Activated CD4-positive, alpha-beta memory T cell treated with anti-CD3 and anti-CD28 coated beads for 36 hours (primary cell): ENCODE measurements at places on chromosomes 11 and 22.

DNA sequence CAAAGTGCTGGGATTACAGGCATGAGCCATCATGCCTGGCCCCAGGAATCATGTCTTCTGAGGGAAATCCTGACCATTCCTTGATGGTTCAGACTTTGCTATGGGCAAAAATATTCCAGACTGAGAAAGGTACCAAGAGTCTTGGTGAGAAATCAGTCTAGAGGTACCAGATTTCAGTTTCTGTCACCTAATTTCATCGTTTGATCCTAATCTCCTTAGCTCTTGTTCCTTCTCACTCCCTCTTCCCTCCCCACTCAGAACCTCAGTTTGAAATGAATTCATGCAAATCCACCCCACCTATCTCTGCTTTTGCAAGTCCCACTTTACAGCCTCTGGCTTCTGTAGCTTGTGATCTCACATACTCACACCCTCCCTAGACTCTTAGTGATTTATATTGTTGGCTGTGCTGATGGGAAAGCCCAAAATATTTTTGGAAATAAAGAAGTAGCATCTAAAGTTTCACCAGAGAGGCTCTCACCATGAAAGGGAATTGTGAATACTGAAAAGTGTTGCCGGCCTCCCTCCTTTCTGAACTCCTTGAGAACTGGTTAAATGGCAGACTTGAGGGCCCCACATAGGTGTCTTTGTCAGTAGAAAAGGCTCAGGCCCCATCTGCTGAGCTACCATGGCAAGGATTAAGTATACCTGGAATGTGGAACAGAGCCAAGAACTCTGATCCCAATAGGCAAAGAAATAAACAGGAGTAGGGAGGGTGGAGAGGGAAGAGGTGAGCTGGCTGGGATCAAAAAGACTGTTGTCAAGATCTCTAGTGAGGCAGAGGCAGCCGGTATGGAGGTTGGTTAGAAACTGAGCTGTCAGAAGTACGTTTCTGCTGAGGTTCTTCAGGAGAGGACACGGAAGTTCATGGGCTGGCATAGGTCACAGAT is 190.5 kb upstream of the MTMR2 start:
- H3K36me3 ChIP-seq = peaks cover 18% of the 10 kb centered on the region
- peaks cover 39% of the 10 kb centered on the region for H3K4me1 ChIP-seq
- no peak for DNase-seq
- peak overlapping the region; percentile 53 for H3K27ac ChIP-seq
- H3K4me3 ChIP-seq = no peak overlapping the region
- no peaks in the 10 kb centered on the region for H3K27me3 ChIP-seq

- peaks cover 13% of the 10 kb centered on the region for H3K27me3 ChIP-seq
- peak; percentile 82 for DNase-seq
- H3K4me3 ChIP-seq = no peak overlapping the region
- H3K4me1 ChIP-seq = no peaks in the 10 kb centered on the region
- no peak overlapping the region for H3K27ac ChIP-seq
Observed at GRCh38 chr11:119481021-119481666, 58.2 kb upstream of the THY1 start.

DNA sequence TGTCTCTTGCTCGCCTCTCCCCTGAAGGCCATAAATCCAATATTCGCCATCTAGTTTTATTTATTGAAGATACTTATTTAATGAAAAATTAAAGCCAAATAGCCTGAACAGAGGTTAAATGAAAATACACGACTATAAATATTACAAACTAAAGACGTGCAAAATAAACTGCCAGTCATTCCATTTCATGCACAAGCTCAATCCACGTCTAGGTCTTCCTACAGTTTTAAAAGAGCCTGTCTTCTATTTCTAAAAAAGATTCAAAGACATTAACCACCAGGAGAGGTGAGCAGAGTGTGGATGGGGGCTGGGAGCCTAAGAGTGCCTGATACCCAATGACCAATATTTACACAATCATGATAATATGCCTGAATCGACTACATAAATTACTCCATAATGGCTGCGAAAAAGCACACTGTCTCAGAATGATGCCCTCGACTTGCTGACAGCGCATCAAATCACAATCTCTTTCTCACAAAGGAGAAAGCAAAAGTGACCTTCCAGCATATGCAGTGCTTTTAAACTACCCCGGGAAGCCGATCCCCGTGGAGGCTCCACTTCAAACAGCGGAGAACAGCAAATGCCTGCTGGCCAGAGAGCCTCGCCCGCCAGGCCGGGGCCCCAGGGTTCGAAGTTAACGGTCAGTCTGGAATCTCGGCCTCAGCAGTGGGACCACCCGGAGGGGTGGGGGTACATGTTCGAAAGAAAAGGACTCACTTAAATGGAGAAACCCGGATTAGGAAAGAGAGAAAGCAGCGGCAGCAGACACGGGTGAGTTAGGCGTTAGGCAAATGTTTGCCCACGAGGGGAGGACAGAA is 1.7 kb downstream of the FCHSD2 start:
- H3K4me3 ChIP-seq = peak overlapping the region; percentile 90
- H3K27me3 ChIP-seq = no peaks in the 10 kb centered on the region
- H3K27ac ChIP-seq = peak overlapping the region; percentile 88
- peaks cover 3% of the 10 kb centered on the region for H3K36me3 ChIP-seq
- H3K4me1 ChIP-seq = peaks cover 39% of the 10 kb centered on the region

- peaks cover 4% of the 10 kb centered on the region for H3K4me1 ChIP-seq
- no peak for DNase-seq
- no peaks in the 10 kb centered on the region for H3K27me3 ChIP-seq
- no peaks in the 10 kb centered on the region for H3K36me3 ChIP-seq
- no peak overlapping the region for H3K27ac ChIP-seq
Observed at GRCh38 chr11:126112547-126112946, 49.9 kb upstream of the CDON start.

DNA sequence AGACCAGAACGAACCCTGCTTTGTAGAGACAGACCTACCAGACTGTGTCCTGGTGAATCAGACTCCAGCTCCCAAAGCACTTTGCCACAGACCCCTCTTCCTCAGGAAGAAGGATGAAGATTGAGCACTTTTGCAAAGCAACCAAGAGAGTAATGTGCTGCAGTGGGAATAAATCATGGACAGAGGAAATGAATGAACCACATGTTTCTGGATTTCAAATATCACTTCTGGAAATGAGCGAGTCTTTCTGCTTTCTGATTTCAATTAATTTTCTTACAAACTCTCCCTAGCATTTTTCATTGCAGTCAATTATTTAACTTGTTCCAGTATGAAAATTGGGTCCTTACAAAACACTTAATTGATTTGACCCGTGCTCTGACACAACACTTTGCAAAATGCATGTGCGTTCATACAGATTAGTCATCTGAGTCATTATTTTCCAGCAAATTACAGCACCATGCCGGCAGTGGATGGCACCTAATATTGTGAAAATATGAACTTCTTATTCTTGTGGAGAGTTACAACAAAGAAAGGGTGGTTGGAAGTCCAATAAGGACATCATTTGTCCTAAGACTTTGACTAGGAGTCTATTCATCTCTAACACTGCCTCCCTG is 315.9 kb upstream of the CCDC90B start:
- no peaks in the 10 kb centered on the region for H3K27me3 ChIP-seq
- no peaks in the 10 kb centered on the region for H3K36me3 ChIP-seq
- H3K4me1 ChIP-seq = no peaks in the 10 kb centered on the region
- H3K27ac ChIP-seq = no peak overlapping the region
- no peak for DNase-seq
- no peak overlapping the region for H3K4me3 ChIP-seq

GRCh38 chr11:61061081-61061826 is 41.0 kb upstream of the CD5 start:
- H3K36me3 ChIP-seq = peaks cover 80% of the 10 kb centered on the region
- H3K4me1 ChIP-seq = peaks cover 92% of the 10 kb centered on the region
- DNase-seq = peak; percentile 94
- peak overlapping the region; percentile 98 for H3K27ac ChIP-seq
- peak overlapping the region; percentile 67 for H3K4me3 ChIP-seq

GRCh38 chr22:17781319-17782031 is 7.2 kb upstream of the BID start:
- no peaks in the 10 kb centered on the region for H3K27me3 ChIP-seq
- no peak overlapping the region for H3K4me3 ChIP-seq
- peaks cover 1% of the 10 kb centered on the region for H3K36me3 ChIP-seq
- peaks cover 56% of the 10 kb centered on the region for H3K4me1 ChIP-seq

- no peak overlapping the region for H3K27ac ChIP-seq
- no peak overlapping the region for H3K4me3 ChIP-seq
- no peaks in the 10 kb centered on the region for H3K36me3 ChIP-seq
- H3K4me1 ChIP-seq = no peaks in the 10 kb centered on the region
- DNase-seq = no peak
Observed at GRCh38 chr11:26777372-26777808, 55.5 kb upstream of the SLC5A12 start.

DNA sequence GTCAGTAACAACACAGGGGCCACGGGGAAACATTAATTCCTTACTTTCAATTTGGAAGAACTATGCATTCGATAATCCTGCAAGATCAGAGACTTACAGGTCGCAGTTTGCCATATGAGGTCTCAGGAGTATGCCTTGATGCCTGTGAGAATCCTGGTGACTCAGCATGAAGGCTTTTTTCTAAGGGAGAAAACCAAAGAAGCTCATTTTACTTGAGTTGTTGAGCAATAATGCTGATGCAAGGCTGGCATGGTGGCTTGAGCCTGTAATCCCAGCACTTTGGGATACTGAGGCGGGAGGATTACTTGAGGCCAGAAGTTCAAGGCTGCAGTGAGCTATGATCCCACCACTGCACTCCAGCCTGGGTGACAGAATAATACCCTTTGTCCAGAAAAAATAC is 26.6 kb downstream of the ATG16L2 start:
- H3K27me3 ChIP-seq = no peaks in the 10 kb centered on the region
- H3K27ac ChIP-seq = no peak overlapping the region
- peaks cover 14% of the 10 kb centered on the region for H3K4me1 ChIP-seq
- peaks cover 7% of the 10 kb centered on the region for H3K36me3 ChIP-seq
- DNase-seq = no peak

DNA sequence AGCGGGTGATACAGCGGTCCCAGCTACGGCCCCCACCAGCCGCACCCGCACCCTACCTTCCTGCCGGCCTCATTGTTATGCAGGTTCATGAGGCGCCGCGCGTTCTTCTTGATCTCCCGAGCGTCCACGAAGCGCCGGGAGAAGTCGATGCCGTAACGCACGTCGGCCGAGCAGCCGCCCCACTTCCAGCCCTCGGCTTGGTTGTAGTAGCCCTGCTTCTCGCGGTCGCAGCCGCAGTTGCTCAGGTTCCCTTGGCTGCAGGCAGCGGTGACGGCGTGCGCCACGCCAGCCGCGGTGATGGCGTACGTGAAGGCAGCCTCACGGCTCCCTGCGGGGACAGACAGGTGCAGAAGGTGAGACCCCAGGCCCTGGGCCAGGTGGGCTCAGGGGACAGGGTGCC is 45.9 kb downstream of the WNT7B start:
- no peak overlapping the region for H3K27ac ChIP-seq
- H3K27me3 ChIP-seq = peaks cover 32% of the 10 kb centered on the region
- no peaks in the 10 kb centered on the region for H3K36me3 ChIP-seq
- no peak for DNase-seq
- H3K4me3 ChIP-seq = no peak overlapping the region
